ENCODE measurements at places on chromosomes 12 and 14.
A peak's percentile ranks its signal among the peaks of the same experiment; 100 is the strongest.

- no peak for DNase-seq
Observed at GRCh38 chr12:124828264-124829007, 35.2 kb downstream of the SCARB1 start.

- no peak for DNase-seq
Observed at GRCh38 chr14:69073429-69073828, 79.5 kb downstream of the DCAF5 start.

GRCh38 chr12:114751712-114752111 lies 67.7 kb upstream of the TBX3 start:
- no peak for DNase-seq

GRCh38 chr14:74614508-74615495 lies 2.8 kb upstream of the LTBP2 start:
- DNase-seq = no peak

DNA sequence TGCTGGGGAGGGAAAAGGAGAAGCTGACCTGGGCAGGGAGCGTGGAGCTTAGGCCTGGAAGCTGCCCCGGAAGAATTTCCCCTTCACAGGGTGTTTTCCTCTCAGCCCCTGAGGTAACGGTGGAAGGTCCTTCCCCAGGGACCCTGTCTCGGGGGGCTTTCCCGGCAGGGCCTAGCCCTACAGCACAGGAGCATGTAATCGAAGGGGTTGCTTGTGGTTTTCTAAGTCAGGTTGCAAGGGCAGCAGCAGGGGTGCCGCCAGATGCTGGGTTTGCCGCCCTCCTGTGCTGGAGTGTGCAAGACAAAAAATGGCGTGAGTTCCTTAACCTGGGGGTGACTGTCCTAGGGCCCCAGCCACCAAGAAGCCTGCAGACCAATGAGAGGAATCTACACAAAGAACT lies 1.6 kb upstream of the KRT74 start:
- DNase-seq = no peak

DNA sequence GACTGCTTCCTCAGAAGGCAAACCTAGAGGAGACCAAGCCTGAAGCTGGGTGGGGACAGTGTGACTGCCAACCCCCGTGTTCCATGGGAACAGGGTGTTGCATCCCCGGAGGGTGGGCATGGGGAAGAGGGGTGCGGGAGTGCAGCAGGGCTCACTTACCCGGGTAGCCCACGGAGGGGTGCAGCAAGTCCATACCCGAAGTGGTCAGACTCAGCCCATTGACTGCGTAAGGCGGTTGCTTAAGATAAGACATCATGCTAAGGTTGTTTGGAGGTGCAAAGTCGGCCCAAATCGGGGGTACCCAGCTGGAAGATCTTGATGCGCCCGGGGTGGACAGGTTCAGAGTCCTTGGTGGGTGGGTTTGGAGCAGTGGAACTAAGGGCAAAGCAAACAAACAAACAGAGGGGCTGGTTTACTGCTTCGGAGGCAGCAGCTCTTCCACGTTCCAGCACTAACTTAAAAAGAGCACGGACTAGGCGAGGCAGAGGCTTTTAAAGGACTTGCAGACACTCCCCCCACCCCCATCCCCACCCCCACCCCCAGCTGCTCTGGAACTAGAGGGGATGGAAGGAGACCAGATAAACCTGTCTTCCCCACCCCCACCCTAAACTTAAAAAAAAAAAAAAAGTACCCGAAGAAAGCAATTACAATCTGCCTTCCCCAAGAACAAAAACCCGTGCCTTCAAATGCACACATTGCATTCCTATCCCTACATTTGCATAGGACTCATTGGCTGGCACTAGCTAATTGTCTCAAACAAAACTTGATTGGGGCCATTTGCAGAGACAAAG lies 4.9 kb downstream of the OTX2 start:
- no peak for DNase-seq

GRCh38 chr12:57235017-57235727 lies 5.7 kb downstream of the SHMT2 start:
- peak; percentile 67 for DNase-seq

All from NCI-H748 treated with DMSO at 0.1 percent for 48 hours (cell line).